ENCODE measurements at places on chromosomes 5 and 9.
A peak's percentile ranks its signal among the peaks of the same experiment; 100 is the strongest.

GRCh38 chr5:106545325-106545724 is 1125.4 kb downstream of the EFNA5 start:
- DNase-seq: no peak

DNA sequence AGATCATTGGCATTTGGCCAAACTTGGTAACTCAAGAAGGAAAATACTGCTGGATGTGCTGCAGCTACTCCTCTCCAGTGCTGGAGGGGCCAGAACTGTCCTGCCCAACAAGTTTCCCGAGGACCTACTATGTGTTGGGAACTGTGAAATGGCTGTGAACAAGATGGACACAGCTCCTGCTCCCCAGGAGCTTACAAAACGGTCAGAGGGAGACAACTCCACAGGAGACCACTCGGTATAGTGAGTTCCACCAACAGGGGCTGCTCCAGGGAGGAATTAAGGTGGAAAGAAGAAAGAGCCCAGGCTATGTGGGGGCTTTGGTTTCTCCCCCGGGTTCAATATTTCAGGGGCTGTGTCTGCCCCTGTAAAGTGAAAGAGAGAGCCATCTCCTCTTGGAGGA is 78.8 kb downstream of the GNA14 start:
- DNase-seq: no peak

GRCh38 chr5:1998348-1998669 is 115.6 kb upstream of the IRX4 start:
- no peak for DNase-seq

DNA sequence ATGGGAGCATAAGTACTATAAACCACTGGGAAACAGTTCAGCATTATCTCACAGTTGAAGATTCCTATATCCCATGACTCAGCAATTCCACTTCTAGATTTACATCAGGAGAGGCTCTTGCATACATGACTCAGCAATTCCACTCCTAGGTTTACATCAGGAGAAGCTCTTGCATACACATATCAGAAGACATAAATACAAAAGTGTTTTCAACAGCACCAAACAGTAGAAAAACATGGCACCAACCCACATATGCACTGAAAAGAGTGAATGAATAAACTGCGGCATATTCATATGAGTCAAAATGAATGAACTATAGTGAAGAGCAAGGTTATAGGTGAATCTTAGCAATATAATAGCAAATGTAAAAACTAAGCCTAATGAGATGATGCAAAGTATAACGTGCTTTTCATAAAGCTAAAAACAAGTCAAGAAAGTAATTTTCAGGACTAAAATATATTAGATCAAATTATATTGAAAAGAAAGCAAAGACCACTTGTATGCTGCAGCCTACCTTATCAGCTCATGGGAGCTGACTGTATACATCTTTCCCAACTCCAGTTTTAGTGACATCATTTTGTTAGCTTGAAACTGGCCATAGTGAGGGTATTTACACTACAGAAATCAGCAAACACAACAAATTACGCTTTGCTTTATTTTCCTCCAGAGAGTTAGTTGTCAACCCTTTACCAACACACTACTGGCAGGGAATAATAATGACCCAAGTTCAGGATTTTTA is 95.8 kb downstream of the ANKRD18B start:
- peak; percentile 17 for DNase-seq

GRCh38 chr5:131854134-131854533 is 57.3 kb upstream of the FNIP1 start:
- no peak for DNase-seq

DNA sequence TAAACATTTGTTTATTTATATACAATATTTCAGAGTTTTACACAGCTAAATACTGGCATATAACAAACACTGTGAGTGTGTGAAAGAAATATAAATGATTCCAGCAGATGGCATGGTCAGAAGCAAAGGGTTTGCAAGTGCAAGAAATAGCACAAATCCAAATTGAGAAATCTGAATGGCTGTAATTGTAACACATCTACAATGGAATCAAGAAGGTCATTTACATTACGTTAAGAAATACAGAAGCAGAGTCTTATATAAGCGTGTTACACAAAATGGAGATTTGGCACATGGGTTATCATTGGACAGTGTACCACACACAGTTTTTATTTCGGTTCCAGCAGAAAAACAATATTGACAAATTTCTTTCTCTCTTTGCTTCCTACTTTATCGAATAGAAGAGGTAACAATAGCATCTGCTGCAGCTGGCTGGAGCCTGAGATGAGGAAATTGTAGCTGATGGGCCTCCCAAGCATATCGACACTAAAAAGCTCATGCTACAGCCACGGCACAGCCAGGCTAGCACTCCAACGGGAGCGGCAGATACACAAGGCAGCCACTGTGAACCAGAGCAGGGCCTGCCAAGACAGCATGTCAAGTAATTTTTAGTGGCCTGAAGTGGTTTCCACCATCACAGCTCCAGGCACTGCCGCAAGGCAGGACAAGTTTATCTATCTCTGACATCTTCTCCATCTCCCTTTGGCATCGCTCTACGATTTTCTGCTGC is 564.6 kb upstream of the DMAC1 start:
- DNase-seq: no peak

- DNase-seq: no peak
Observed at GRCh38 chr5:169590602-169591001, 7.0 kb downstream of the SPDL1 start.

DNA sequence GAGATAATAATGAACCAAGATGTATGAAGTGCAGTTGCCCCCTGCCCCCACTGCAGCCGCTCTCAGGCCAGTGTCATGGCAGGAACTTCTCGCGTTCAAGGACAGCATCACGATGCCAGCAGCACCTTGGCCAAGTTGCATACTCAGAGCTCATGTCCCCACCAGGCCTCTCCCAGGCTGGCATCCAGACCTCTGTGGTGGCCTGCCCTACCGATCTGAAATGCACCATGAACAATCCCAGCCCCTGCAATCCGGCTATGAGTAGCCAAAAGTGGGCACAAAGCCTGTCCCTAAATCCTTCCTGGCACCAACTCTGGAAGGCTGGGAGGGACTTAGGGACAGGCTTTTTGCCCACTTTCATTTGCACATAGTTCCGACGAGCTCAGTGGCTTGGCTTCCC is 140.9 kb downstream of the PAX5 start:
- no peak for DNase-seq

DNA sequence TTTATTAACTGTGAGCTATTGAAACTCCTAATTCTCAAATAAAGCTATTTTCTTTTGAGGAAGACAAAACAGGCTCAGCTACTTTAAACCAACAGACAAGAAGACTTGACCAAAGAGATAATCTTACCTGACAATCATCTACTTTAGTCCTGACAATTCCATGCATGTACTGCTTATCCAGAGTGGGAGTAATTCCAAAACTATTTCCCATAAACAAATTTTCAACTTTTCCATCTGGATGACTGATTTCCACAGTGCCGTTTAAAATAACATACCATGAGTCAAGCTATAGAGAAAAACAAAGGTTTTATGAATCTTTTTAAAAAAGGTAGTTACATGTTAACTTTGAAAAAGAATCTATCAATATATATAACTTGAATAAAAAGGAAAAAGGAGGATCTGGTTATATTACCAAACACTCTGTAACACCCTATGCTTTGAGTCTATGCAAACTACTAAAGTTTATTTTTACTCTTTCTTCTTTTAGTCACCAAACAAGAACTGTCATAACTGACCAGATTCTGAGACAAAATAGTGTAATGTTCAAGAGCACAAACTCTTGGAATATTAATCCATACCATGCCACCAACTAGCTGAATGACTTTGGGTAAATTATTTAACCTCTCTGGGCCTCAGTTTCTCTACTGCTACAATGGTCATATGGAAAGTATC is 129.7 kb downstream of the RAPGEF6 start:
- DNase-seq: no peak

DNA sequence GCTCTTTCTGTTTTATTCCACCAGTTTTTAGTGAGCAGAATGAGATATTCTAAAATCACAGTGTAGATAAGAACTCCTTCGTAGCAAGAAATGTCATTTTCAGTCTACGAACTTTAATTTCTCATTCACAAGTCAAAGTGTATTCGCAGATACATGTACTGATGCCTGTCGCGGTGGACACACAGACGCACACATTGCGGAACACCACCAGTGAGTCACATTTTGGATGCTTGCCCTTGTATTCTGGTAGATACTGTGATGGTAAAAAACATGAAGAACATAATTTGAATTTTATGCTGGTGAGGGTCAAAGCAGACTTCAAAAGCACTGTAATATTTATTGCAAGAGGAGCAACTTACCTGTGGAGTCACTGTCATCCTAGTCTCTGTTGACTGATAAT is 4.7 kb upstream of the C9orf57 start:
- no peak for DNase-seq

DNA sequence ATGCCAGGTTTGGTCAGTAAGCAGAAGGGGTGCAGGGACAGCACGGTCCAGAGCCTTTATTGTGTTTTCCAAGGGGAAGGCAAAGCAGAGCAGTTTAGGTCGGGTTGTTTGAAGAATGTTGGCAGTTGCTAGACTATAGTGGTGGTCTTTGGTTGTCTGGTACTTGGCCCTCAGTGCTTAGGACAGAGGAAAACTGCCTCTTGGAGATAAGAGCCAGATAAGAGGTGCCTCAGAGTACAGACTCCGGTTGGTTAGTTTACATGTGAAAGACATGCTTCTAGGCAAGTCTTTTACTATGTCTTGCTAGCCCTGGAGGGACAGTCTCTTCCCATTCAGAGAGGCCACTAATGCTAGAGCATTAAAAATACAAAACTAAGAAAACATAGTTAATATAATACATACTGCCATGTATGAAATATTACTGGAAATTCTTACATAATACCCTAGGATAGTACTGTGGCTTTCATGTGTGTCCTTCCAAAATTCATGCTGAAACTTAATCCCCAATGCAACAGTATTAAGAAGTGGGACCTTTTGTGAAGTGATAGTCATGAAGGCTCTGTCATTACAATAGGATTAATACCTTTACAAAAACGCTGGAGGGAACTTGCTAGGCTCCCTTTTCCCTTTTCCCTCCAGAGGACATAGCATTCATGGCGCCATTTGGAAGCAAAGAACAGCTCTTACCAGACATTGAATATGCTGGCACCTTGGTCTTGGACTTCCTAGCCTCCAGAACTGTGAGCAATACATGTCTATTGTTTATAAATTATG is 280.4 kb downstream of the TMEM167A start:
- DNase-seq: no peak

- DNase-seq: no peak
Observed at GRCh38 chr5:125100951-125101350, 354.5 kb upstream of the ZNF608 start.

GRCh38 chr9:120892748-120893610 is 16.0 kb upstream of the PHF19 start:
- peak; percentile 72 for DNase-seq

GRCh38 chr9:126607731-126608130 is 6.0 kb upstream of the LMX1B start:
- no peak for DNase-seq

GRCh38 chr5:92081958-92082712 is 699.0 kb upstream of the ARRDC3 start:
- no peak for DNase-seq

GRCh38 chr5:85205430-85205829 is 820.8 kb upstream of the EDIL3 start:
- DNase-seq: no peak

- no peak for DNase-seq
Observed at GRCh38 chr5:165410476-165410875, 1905.1 kb downstream of the MAT2B start.

GRCh38 chr5:158463938-158464337 is 605.0 kb upstream of the CLINT1 start:
- DNase-seq: peak; percentile 58

DNA sequence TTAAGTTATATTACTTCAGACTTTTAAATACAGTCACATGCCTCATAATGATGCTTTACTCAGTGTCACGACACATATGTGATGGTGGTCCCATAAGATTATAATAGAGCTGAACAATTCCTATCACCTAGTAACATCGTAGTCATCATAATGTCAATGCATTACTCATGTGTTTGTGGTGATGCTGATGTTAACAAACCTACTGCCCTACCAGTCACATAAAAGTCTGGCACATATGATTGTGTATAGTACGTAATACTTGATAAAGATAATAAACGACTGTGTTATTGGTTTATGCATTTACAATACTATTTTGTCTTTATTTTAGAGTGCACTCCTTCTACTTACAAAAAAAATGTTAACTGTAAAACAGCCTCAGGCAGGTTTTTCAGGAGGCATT is 103.7 kb downstream of the PAM start:
- no peak for DNase-seq

- no peak for DNase-seq
Observed at GRCh38 chr5:107085572-107085971, 585.2 kb downstream of the EFNA5 start.

DNA sequence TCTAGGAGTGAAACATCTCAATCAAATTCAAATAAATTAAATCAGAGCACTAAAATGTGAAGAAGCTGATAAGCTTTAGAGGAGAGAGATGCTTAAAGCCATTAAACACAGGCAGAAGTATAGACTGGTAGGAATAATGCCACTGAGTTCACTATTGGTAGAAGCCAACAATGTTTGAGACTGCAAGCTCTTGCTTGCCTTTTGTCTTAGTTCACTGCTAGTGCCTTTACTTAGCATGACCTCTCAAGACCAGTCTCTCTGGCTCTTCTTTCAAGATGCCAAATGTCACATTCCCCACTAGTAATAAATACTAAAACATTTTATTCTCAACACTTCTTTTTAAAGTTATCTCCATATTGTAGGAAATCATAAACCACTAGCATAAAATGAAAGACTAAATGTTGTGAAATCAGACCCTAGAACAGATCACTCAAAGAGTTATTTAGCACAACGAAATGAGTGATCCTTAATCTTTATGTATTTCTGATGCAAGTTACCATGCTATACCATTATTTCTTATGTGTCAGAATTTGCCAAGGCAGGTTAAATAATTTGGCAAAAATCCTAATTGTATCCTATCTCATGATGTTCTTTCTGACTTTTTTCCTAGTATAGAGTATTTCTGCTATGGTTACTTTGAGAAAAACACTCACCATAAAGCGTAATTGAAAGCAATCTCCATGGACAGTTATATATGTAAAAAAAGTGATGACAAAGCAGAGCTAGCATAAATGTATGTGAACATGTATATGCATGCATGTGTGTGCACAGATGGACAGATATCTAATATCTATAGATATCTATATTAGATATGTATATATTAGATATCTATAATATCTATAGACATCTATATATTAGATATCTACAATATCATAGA is 57.5 kb downstream of the PJA2 start:
- DNase-seq: no peak

DNA sequence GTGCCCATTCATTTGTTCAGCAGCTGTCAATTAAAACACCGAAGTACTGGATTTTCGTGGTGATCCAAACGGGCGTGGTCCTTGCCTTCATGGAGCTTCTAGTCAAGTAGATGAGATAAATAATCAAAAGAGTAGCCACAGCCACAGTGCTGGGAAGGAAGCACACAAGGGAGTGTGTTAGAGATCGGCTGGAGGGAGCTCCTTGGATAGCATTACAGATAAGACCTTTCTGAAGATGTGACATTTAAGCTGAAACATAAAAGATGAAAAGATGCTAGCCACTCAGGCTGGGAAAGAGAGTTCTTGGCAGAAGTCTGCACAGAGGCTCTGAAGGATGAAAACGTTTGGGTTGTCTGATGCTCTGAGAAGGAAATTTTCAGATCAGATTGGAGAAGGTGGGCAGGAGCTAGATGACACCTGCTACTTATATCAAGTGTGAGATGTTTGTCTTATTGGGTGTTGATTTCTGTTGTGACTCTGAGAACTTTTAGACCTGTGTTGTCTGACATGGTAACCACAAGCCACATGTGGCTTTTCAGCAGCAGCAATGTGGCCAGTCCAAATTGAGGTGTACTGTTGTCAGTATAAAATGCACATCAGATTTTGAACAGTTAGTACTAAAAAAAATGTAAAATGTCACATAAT is 123.9 kb downstream of the TLE4 start:
- DNase-seq: no peak
